ENCODE measurements at places on chromosomes 11 and 22. TPM values are rescaled to one million over a fixed set of nuclear protein-coding genes. Genes with fewer than 3 reads are reported as not detected.

- DNase-seq, result peak; percentile 83
These were observed 11.1 kb downstream of the POLR3H start for GRCh38 chr22:41532908-41533825.

GRCh38 chr11:2310073-2310785, 8.4 kb downstream of the TSPAN32 start:
- no peak for DNase-seq

DNA sequence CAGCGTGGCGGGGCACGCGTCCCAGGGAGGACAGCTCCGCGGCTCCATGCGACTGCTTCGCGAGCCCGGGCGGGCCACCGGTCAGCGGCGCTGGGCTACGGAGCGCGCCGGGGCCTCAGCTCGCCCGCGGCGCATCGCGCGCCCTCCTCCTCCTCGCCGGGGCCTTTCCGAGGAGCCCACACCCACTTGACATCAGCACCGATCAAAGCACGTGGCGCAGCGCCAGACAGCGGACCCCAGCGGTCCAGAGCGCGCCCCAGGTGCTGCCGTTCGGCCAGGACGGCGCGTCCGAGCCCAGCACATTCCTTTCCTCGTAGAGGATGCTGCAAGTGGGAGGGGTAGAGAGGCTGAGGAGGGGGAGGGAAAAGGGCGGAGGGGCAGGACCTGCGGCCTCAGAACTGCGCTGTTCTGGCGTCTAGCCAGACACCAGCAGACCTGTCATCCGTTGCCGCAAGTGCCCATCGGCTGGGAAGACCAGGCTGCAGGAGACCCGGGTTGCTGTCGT, 88.6 kb downstream of the PLEKHA7 start:
- DNase-seq, result peak; percentile 76

GRCh38 chr22:31586137-31586920, 75.7 kb downstream of the PISD start:
- DNase-seq, result peak; percentile 36

GRCh38 chr22:20905415-20906386, 11.5 kb upstream of the CRKL start:
- no peak for DNase-seq

Gene SLC1A2
- total RNA-seq, result 2.3 TPM

Gene DRAP1
- total RNA-seq, result 85.0 TPM
